ENCODE measurements at places on chromosomes 1 and 21. TPM values are rescaled to one million over a fixed set of nuclear protein-coding genes. Genes with fewer than 3 reads are reported as not detected.

- no peak for DNase-seq
- no peaks in the 10 kb centered on the region for H3K4me1 ChIP-seq
- H3K36me3 ChIP-seq, result peaks cover 7% of the 10 kb centered on the region
- H3K27me3 ChIP-seq, result no peaks in the 10 kb centered on the region
These were observed 471 bp downstream of the POLR3C start for GRCh38 chr1:145824499-145824842.

DNA sequence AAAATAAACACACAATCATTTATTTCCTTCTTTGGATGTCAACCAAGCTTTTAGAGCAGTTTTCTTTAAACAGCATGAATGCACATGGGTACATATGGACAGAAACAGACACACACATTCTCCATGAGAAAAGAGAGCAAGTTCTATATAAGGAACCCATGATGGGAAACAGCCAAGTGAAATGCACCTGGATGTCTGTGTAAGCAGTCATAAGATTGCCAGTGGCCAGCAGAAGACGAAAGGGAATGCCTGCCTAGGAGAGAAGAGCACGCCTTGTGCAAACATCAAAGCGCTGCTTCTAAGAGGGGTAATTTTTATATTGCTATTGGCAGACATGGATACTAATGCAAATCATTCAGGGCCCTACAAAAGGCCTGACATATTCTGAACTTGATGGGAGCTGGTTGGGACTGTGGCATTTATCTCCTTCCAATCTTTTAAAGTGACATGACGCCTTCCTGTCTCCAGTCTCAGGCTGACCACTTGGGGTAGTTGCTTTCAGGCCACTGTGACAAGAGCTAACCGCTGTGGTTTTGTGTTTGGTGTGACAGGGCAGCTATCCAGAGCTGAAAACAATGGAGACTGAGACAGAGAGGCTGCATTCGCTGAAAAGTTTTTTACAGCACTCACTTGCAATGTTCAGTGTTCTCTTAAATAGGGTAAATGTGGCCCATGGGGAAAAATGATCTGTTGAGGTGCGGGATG is 75.0 kb upstream of the DPT start:
- H3K36me3 ChIP-seq, result no peaks in the 10 kb centered on the region
- H3K27ac ChIP-seq, result no peak overlapping the region
- no peak overlapping the region for H3K4me3 ChIP-seq
- no peaks in the 10 kb centered on the region for H3K4me1 ChIP-seq
- no peak for DNase-seq

- H3K4me3 ChIP-seq, result peak overlapping the region; percentile 70
- H3K4me1 ChIP-seq, result no peaks in the 10 kb centered on the region
- peak; percentile 55 for DNase-seq
- H3K36me3 ChIP-seq, result no peaks in the 10 kb centered on the region
- H3K27ac ChIP-seq, result no peak overlapping the region
These were observed 1.4 kb downstream of the PINK1 start for GRCh38 chr1:20634594-20635084.

GRCh38 chr1:185156288-185156853 is 382 bp downstream of the TRMT1L start:
- H3K27me3 ChIP-seq, result no peaks in the 10 kb centered on the region
- no peak for DNase-seq
- no peaks in the 10 kb centered on the region for H3K4me1 ChIP-seq
- peak overlapping the region; percentile 92 for H3K27ac ChIP-seq

DNA sequence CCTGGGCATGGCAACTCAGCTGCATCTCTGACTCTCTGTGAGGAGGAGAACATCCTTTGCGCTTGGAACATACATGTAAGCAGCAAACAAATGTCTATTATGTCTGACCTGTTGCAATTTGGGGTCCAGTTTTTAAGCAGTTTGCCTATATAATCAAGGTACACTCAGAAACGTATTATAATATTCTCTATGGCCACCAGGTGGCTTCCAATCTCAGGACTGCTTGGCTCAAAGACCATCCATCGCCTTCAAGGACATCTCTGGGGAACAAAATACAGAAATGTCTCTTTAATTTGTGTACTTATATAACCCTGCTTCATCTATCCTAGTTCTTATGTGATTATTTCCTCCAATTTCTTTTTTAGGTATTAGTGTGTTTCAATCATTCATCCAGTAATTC is 227.2 kb downstream of the OLFM3 start:
- H3K27me3 ChIP-seq, result no peaks in the 10 kb centered on the region
- DNase-seq, result no peak
- H3K27ac ChIP-seq, result no peak overlapping the region
- H3K4me3 ChIP-seq, result no peak overlapping the region
- H3K4me1 ChIP-seq, result no peaks in the 10 kb centered on the region

DNA sequence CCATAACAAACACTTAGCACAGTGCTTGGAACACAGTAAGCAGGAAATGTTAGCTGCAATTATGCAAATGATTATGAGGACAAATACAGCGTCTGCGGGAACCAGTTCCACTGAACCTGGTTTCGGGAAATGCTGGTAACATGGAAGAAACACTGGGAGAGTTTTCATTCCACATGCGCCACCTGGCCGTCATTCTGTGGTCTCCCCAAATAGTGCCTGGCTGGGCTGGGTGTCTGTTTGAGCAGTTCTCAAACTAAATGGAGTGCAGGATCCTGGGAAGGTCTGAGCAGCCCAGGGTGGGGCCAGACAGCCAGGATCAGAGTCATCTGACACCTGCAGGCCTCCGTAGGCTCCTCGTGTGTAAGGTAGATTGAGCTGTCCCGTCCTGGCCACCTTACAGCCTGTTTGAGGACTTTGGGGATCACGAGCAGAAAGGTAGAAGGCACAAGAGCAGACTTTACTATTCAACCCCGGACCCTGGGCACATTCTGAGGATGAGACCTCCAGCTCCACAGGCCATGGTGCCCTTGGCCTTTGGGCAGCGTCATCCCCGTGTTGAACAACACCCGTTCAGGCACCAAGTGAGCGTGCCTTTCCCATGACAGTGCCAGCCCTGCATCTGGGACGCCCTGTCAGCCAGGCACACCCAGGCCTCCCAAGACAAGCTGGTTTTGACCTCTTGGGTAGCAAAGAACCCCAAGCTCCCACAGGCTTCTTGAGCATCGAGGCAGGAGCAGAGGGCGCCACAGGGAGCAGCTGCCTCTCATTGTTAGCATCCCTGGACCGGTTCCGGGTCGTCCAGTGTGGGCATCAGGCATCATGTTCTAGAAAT is 101.9 kb downstream of the PRDM2 start:
- no peak for DNase-seq
- no peak overlapping the region for H3K27ac ChIP-seq
- H3K4me3 ChIP-seq, result no peak overlapping the region
- no peaks in the 10 kb centered on the region for H3K4me1 ChIP-seq

- H3K4me3 ChIP-seq, result no peak overlapping the region
- no peak for DNase-seq
- H3K27me3 ChIP-seq, result no peaks in the 10 kb centered on the region
- no peak overlapping the region for H3K27ac ChIP-seq
- H3K4me1 ChIP-seq, result no peaks in the 10 kb centered on the region
- H3K36me3 ChIP-seq, result no peaks in the 10 kb centered on the region
These were observed 1331.7 kb downstream of the MRPL39 start for GRCh38 chr21:24275616-24276015.

GRCh38 chr1:153791648-153792253 is 16.5 kb downstream of the SLC27A3 start:
- no peaks in the 10 kb centered on the region for H3K36me3 ChIP-seq
- no peak for DNase-seq
- no peaks in the 10 kb centered on the region for H3K27me3 ChIP-seq
- no peak overlapping the region for H3K27ac ChIP-seq
- H3K4me3 ChIP-seq, result no peak overlapping the region
- peaks cover 6% of the 10 kb centered on the region for H3K4me1 ChIP-seq

DNA sequence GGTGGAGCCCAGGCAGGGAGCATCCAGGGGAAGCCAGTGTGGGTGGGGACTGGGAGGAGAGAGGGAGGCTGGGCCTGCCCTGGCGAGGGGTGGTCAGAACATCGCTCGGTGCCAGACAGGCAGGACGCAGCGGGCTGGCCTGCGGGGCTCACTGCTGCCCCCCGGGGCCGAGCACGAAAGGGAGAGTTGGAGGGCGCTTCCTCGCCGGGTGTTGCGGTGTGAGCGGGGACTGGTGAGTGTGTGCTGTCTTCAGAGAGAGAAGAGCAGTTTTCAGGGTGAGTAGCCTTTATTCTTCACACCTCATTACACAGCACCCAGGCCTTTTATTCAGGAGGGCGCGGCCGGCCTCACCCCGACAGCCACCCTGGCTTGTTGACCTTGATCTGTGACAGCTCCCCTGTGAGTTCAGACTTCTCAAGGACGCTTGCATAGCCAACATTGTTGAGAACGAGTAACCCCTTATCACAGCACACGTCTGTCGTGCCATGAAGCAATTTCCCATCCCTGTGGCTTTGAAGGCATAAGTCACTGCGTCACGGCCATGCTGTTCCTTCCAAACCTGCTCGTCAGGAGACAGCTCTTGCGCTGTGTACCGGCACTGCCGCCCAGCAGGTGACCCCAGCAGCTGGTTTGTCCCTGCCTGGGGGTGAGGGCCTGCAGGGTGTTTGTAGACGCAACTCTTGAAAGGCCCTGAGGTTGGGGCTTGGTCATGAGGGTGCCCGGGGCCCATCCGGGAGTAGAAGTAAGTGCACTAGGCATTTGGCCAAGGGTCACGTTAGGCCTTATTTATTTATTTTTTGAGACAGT is 54.6 kb downstream of the PRKCZ start:
- no peak overlapping the region for H3K4me3 ChIP-seq
- no peak for DNase-seq
- H3K27ac ChIP-seq, result 0 out of 2 replicates have a peak overlapping the region, but pooled peaks have one; percentile 10
- no peaks in the 10 kb centered on the region for H3K4me1 ChIP-seq
- H3K36me3 ChIP-seq, result no peaks in the 10 kb centered on the region
- H3K27me3 ChIP-seq, result no peaks in the 10 kb centered on the region

- H3K4me3 ChIP-seq, result no peak overlapping the region
- no peaks in the 10 kb centered on the region for H3K4me1 ChIP-seq
- H3K27ac ChIP-seq, result no peak overlapping the region
- no peak for DNase-seq
- H3K36me3 ChIP-seq, result no peaks in the 10 kb centered on the region
These were observed 178.3 kb downstream of the CACNA1E start for GRCh38 chr1:181661569-181661968.

DNA sequence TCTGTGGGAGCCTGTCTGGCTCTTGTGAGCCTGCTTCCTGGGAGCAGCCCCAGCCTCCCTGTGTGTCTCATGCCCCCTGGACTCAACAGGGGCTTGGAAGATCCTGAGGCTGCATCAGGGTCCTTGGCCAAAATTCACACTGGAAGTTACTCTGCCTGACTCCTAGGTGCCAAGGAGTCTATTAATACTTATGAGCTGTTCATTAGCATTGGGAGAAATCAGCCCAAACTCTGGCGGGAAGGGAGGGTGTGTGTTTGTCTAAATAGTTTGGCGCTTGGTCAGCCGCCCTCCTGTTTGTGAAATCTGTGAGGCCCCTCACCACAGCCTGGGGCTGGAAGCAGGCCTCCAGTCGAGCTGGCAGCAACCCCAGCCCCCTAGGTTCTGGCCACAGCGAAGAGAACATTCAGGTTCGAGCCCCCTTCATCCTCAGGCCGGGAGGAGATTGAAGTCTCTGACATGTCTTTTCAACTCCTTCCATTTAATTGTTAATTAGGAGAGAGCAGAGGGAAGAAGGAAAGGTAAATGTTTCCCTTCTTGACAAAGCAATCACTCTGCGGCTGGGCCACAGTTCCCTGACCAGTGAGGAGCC is 82.1 kb upstream of the F3 start:
- no peak overlapping the region for H3K27ac ChIP-seq
- no peak overlapping the region for H3K4me3 ChIP-seq
- H3K4me1 ChIP-seq, result peaks cover 25% of the 10 kb centered on the region
- DNase-seq, result no peak

DNA sequence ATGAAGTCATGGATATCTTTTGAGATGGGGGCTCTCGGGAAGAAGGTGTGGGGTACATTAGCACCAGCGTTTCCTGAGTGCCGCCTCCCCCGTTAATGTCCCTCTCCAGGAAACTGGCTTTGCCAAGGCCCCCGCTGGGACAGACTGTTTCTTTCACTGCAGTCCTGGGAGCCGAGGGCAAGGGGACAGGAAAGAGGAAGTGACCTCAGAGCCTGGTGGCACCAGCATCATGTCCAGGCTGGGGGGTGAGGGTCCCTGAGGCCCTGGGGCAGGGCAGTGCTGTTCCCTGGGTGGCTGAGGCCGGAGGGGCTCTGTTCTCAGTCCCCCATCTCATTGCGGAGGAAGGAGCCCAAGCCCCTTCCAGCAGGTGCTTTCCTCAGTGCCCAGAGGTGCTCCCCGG is 5.8 kb downstream of the PFKL start:
- no peak for DNase-seq
- peaks cover 3% of the 10 kb centered on the region for H3K4me1 ChIP-seq
- no peak overlapping the region for H3K4me3 ChIP-seq
- H3K36me3 ChIP-seq, result no peaks in the 10 kb centered on the region
- H3K27me3 ChIP-seq, result no peaks in the 10 kb centered on the region

DNA sequence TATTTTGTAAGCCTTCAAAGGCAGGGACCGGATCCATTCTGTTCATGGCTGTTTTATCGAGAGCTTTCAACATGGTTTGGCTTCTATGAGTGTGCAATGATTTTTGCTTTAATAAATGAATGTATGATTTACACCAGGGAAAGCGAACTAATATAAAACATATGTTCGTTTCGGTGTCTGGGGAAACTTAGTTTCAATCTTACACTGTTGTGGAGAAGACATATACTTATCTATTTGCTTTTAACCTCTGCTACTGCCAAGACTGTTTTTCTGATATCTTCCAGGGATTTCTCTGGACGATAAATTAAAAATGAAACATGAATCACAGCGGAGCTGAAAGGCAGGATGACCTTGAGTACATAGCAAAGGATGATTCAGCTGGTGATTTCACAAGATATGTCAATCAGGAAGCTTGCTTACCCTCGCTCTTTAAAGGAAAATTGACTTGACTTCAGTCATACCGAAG is 14.7 kb upstream of the CYYR1 start:
- H3K27me3 ChIP-seq, result no peaks in the 10 kb centered on the region
- no peak for DNase-seq
- no peaks in the 10 kb centered on the region for H3K36me3 ChIP-seq
- no peak overlapping the region for H3K27ac ChIP-seq
- H3K4me3 ChIP-seq, result no peak overlapping the region

PTPN14 gene
- 19.8 TPM for polyA plus RNA-seq

ODF2L gene
- polyA plus RNA-seq, result 2.7 TPM

VWA5B1 gene
- polyA plus RNA-seq, result 1.3 TPM

XKR8 gene
- polyA plus RNA-seq, result 20.0 TPM

CLCNKB gene
- 5.7 TPM for polyA plus RNA-seq

VHLL gene
- not detected for polyA plus RNA-seq

CTSS gene
- not detected for polyA plus RNA-seq

ABCA4 gene
- polyA plus RNA-seq, result 0.06 TPM

CCDC185 gene
- polyA plus RNA-seq, result 0.06 TPM

NLRP3 gene
- polyA plus RNA-seq, result 0.03 TPM

ADGRL4 gene
- 0.97 TPM for polyA plus RNA-seq

Data from H1 (cell line).